ENCODE measurements at places on chromosomes 4 and X. TPM values are rescaled to one million over a fixed set of nuclear protein-coding genes. Genes with fewer than 3 reads are reported as not detected.

- peak overlapping the region; percentile 82 for H3K27ac ChIP-seq
- no peaks in the 10 kb centered on the region for H3K4me1 ChIP-seq
- peak overlapping the region; percentile 82 for H3K4me3 ChIP-seq
- no peaks in the 10 kb centered on the region for H3K36me3 ChIP-seq
These were observed 135.5 kb downstream of the PALLD start for GRCh38 chr4:168632301-168632725.

- no peak overlapping the region for H3K27ac ChIP-seq
- no peaks in the 10 kb centered on the region for H3K36me3 ChIP-seq
- H3K4me3 ChIP-seq: no peak overlapping the region
- DNase-seq: no peak
- H3K4me1 ChIP-seq: no peaks in the 10 kb centered on the region
- H3K27me3 ChIP-seq: no peaks in the 10 kb centered on the region
These were observed 36.6 kb upstream of the GPR78 start for GRCh38 chr4:8543623-8544022.

DNA sequence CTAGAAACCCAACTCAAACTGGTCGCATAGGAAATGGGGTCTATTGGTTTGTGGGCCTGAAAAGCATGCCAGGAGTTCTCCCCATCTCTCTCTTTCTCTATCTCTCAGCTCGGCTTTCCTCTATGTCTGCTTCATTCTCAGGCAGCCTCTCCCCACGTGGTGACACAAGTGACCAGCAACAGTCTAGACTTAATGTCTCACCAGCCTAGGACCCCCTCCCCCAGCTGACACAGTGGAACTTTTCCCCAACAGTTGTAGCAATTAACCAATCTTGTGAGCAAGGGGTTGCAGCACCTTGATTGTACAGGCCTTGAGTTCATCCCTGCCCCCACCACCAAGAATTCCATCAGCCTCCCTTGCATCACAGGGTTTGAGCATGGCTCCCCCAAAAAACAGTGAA is 159.8 kb upstream of the KIT start:
- H3K36me3 ChIP-seq: no peaks in the 10 kb centered on the region
- H3K27ac ChIP-seq: no peak overlapping the region
- no peak overlapping the region for H3K4me3 ChIP-seq
- no peak for DNase-seq

GRCh38 chr4:6720202-6720699 is 4.3 kb downstream of the BLOC1S4 start:
- DNase-seq: peak; percentile 50
- H3K27ac ChIP-seq: no peak overlapping the region

DNA sequence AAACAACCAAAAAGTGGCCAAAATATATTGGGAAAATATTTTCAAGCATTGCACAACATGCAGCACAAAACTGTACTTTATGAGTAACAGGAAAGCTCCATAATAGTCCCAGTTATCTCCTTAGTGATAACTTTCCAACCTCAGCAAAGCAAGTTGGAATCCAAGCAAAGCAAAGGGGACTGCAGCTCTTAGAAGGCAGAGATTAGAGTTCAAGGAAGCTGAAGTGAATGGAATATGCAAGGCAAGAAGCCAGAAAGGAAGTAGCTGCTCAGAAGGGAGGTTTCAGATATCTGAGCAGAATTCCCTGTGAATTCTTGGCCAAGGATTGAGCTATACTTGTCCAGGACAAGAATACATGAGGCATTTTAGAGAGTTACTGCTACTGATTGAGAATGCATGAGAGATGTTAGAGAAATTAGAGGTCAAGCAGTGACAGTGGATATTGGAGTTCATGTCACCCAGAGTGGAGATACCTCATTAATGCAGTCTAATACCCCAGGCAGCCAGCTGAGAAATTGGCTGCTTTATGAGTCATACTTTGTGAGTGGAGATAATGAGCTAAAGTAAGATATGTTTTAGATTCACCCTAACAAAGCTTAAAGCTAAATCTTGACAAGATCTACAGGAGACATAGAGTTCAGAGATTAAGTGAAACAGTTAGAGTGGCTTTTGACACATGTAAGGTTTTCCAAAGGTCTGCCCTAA is 102.8 kb downstream of the INPP4B start:
- H3K4me3 ChIP-seq: no peak overlapping the region
- no peak overlapping the region for H3K27ac ChIP-seq
- no peak for DNase-seq
- no peaks in the 10 kb centered on the region for H3K27me3 ChIP-seq
- H3K36me3 ChIP-seq: no peaks in the 10 kb centered on the region

DNA sequence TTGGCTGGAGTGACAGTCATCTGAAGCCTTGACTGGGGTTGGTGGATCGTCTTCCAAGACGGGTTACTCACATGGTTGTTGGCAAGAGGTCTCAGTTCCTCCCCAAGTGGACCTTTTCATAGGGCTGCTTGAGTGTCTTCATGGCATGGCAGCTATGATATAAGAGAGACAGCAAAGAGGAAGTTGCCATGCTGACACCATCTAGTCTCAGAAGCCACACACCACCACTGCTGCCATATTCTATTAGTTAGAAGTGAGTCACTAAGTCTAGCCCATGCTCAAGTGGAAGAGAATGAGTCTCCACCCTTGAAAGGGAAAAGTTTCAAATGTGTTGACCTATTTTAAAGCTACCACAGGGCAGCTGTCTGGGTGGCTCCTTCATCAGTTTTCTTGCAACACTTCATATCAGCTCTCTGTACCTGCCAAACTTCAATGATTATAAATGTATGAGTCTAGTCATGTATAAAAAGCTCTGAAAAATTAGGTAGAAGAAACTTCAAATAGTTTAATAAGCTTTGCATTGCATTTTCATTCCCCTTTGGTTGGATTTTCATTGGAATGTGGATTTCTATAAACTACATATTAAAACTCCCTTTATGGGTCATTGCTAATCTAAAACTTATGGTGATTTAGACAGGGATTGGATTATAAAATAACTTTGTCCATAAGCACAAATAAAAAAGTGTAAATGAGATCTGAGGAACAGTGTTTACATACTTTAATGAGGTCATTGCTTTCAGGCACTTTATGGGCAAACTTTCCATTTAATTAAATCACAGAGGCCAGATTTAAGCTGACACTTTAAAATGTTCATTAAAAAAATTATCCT is 68.0 kb upstream of the ATXN3L start:
- H3K27ac ChIP-seq: no peak overlapping the region
- DNase-seq: no peak
- no peaks in the 10 kb centered on the region for H3K4me1 ChIP-seq
- H3K27me3 ChIP-seq: peaks cover 29% of the 10 kb centered on the region
- H3K4me3 ChIP-seq: no peak overlapping the region

DNA sequence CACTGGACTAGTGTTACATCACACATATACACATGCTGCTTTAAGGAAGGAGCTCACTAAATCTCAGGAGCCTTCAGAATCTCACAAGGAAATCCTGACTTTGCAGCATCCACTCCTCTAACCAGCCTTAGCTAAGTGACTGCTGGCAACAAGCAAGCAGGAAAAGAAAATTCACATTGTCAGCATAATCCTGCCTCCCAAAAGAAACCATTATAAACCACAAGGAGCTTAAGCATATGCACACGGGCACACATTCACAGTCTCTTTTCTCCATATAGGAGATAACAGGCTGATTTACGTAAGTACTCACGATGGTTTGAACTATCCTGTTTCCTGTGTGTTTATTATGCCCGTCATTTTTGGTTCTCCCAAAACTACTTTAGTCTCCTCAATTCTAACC is 136.3 kb downstream of the TMEM144 start:
- no peak overlapping the region for H3K27ac ChIP-seq
- H3K36me3 ChIP-seq: no peaks in the 10 kb centered on the region
- no peaks in the 10 kb centered on the region for H3K4me1 ChIP-seq
- no peaks in the 10 kb centered on the region for H3K27me3 ChIP-seq
- no peak overlapping the region for H3K4me3 ChIP-seq
- no peak for DNase-seq

GRCh38 chrX:151801980-151802379 is 67.4 kb downstream of the CNGA2 start:
- DNase-seq: no peak
- no peaks in the 10 kb centered on the region for H3K36me3 ChIP-seq
- peaks cover 46% of the 10 kb centered on the region for H3K27me3 ChIP-seq
- no peaks in the 10 kb centered on the region for H3K4me1 ChIP-seq
- no peak overlapping the region for H3K4me3 ChIP-seq

DNA sequence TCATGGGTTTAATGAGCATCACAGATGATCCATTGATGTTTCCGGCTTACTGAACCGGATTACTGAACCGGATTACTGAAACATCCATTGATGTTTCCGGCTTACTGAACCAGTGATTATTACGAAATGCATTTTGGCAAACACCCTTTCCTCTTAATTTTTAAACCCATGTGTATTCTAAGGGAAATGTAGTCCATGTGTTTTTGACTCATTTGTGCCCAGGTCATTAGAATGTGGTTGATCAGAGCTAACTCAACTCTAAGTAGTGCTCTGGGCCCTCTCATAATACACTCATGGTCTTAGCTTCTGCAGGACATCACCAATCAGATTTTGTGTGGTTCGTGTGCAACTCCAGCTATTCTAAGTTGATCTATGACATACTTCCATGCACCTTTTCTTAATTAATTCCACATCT is 141.6 kb downstream of the SPATA18 start:
- no peak overlapping the region for H3K4me3 ChIP-seq
- no peaks in the 10 kb centered on the region for H3K36me3 ChIP-seq
- no peaks in the 10 kb centered on the region for H3K4me1 ChIP-seq
- H3K27ac ChIP-seq: no peak overlapping the region
- H3K27me3 ChIP-seq: no peaks in the 10 kb centered on the region
- DNase-seq: no peak

DNA sequence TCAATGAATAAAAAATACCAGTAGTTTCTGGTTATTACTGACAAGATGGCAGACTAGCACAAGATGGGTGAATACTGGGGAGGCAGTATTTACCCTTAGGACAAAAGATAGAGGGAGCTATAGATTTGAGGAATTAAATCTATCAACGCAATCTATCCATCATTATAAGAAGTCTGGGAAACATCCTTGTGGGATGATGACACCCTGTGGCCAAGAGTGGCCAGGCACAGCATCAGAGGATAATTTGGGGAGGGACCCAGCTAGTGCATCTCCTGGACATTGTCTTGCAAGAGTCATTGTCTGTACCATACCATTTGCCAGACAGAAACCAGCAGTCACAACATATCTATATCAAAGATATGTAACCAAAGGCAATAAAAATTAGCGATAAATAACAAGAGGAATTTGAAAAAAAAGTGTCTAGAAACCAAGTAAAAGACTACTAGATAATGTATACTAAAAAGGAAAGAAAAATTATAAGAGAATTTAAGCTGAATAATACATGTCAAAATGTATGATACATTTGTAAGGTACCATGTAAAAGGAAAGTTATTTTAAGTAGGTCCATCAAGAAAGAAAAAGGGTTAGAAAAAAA is 22.9 kb downstream of the KCTD8 start:
- H3K27ac ChIP-seq: no peak overlapping the region
- DNase-seq: no peak
- no peaks in the 10 kb centered on the region for H3K36me3 ChIP-seq
- H3K27me3 ChIP-seq: no peaks in the 10 kb centered on the region
- H3K4me1 ChIP-seq: no peaks in the 10 kb centered on the region

DNA sequence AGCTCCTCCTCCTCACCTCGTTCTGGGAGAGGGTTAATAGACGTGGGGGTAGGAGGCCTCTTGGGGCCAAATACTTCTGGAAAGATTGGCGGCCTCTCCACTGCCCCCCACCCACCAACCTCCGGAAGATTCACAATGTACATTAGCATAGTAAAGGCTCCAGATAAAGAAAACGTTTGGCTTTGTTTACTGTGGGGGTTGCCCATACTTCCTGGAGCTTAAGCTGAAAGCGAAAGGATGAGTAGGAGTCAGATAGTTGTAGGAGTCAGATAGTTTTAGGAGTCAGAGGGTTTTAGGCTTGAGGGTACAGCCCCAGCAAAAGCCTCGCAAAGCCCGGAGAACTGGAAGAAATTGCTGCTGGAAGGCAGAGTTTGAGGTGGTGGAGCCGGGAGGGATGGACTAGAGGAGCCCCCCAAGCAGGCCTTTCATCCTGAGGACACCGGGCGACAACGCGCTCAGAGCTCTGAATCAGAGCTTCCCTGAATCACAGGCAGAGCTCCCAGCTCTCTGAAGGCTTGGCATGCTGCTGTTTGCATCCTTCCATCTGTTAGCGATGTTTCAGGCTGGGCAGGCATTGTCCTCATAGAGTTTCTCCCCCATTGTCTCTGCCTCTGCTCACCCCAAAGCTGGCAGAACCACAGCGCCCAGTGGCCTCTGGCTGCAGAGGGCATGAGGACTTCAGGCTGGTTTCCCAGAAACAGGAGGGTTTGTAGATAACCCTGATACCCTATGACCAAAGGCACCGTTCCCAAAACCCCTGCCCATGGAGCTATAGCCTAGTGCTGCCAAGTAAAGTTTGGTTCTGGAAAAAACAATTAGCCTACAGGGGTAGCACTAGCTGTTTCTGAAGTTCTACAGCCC is 280.7 kb downstream of the BCOR start:
- no peak overlapping the region for H3K27ac ChIP-seq
- no peaks in the 10 kb centered on the region for H3K27me3 ChIP-seq
- H3K4me1 ChIP-seq: no peaks in the 10 kb centered on the region
- H3K36me3 ChIP-seq: no peaks in the 10 kb centered on the region
- DNase-seq: no peak
- H3K4me3 ChIP-seq: no peak overlapping the region

DNA sequence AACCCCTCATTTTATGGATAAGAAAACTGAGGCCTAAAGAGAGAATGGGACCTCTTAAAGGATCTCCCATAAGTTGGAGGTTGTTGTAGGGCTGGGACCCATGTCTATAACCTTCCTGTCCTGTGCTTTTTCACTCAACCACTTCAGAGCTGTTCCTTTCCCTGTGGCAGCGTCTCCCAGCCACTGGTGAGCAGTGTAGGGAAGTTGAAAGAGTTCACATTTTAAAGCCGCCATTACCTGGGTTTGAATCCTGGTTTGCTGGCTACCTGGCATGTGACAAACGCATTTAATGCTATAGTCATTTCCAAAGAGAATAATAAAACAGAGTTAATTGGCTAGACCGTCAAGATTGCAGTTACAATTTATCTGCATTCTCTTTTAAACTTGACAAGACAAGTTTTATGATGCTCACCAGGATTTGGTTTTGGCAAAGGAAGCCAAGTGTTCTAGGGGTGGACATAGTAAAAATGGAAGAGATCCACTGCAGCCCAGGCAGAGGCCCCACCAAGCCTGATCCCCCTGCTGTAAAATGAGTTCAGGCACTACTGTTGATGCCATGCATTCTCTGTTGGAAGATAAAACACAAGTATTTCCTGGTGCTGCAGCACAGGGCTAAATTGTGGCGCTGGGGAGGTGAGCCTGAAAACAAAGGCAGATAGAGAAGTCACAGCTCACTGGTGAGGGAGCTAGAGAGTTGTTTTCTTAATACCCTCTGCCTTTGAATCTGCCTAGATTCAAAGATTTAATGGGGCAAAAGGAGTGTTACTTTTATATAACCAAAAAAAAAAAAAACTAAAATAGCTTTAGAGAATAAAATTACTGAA is 218.7 kb downstream of the NWD2 start:
- no peaks in the 10 kb centered on the region for H3K36me3 ChIP-seq
- no peak for DNase-seq
- no peaks in the 10 kb centered on the region for H3K27me3 ChIP-seq
- H3K4me3 ChIP-seq: no peak overlapping the region
- no peak overlapping the region for H3K27ac ChIP-seq

GRCh38 chr4:88720451-88721428 is 23.1 kb upstream of the NAP1L5 start:
- H3K27ac ChIP-seq: no peak overlapping the region
- DNase-seq: no peak

KIT gene
- total RNA-seq: 297 TPM

RGS12 gene
- 24.3 TPM for total RNA-seq

FGF5 gene
- total RNA-seq: not detected

CXCL1 gene
- 31.3 TPM for total RNA-seq

All from breast epithelium (tissue), 4 donors.